ENCODE measurements at places on chromosomes 2 and 18. TPM values are rescaled to one million over a fixed set of nuclear protein-coding genes. Genes with fewer than 3 reads are reported as not detected.
A peak's percentile ranks its signal among the peaks of the same experiment; 100 is the strongest.

DNA sequence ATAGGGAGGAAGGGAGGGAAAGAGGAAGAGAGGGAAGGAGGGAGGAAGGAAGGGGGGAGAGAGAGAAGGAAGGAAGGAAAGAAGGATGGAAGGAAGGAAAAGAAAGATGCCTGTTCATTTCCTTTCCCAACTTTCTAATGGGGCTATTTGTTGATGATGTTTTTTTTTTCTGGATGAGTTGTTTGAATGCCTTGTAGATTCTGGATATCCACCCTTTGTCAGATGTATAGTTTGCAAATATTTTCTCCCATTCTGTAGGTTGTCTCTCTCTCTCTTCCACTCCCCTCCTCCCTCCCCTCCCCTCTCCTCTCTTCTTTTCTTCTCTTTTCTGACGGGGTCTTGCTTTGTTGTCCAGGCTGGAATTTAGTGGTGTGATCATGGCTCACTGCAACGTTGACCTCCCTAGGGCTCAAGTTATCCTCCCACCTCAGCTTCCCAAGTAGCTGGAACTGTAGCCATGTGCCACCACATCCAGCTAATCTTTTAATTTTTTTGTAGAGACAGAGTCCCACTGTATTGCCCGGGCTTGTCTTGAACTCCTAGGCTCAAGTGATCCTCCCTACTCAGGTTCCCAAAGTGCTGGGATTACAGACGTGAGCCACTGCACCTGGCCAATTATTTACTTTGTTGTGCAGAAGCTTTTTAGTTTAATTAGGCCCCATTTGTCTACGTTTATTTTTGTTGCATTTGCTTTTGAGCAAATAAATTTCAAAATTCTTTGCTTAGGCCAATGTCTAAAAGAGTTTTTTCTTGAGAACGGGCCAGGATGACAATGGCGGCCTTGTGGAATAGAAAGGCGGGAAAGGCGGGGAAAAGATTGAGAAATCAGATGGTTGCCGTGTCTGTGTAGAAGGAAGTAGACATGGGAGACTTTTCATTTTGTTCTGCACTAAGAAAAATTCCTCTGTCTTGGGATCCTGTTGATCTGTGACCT lies 57.3 kb upstream of the FAM117B start:
- DNase-seq, result no peak

- DNase-seq, result no peak
These were observed 165.1 kb upstream of the GLI2 start for GRCh38 chr2:120570546-120570945.

C2orf66 gene
- total RNA-seq, result not detected

GRCh38 chr2:125490308-125490707 lies 1165.7 kb upstream of the GYPC start:
- no peak for DNase-seq

DNA sequence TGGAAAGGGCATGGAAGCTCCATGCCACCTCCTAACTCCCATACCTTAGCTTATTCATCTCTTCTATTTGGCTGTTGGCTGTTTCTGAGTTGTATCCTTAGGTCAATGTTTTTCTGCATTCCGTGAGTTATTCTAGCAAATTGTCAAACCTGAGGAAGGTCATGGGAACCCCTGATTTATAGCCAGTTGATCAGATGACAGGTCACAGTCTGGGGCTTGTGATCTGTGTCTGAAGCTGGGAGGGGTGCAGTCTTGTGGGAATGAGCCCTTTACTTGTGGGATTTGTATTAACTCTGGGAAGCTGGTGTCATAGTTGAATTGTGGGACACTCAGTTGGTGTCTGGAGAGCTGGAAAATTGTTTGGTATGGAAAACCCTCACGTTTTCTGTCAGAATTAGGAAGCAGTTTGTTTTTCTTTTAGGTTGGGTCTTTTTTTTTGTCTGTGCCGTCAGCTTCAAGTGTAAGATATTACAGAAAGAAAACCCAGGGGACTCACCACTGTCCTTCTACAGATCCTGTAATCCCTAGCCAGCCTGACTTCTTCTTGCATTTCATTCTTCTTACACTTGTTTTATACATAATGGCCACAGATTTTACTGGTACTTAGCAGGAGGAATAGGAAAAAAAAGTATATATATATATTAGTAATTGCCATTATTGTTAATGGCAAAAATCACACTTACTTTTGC lies 137.9 kb downstream of the LRRTM1 start:
- no peak for DNase-seq

- no peak for DNase-seq
These were observed 716 bp downstream of the MMADHC start for GRCh38 chr2:149586898-149587219.

DNA sequence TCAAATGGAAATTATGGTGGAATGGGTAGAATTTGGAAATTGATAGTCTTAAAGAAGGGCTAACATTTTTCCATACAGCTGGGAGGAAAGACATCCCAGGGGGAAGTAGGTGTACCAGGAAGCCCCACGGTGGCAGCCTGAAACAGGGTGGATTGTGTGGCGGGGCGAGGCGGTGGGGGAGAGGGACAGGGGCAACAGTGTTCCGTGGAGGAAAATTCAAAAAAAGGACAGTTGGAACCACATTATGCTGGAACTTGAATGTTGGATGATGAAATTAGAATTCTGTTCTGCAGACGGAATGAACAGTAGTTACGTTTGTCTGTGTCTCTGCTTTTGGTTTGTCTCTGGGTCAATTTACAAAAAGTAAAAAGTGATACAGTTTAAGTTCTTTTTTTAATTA lies 10.6 kb upstream of the CIB4 start:
- no peak for DNase-seq

- DNase-seq, result no peak
These were observed 176.4 kb downstream of the ALK start for GRCh38 chr2:29744976-29745375.

POTEI gene
- not detected for total RNA-seq

DNA sequence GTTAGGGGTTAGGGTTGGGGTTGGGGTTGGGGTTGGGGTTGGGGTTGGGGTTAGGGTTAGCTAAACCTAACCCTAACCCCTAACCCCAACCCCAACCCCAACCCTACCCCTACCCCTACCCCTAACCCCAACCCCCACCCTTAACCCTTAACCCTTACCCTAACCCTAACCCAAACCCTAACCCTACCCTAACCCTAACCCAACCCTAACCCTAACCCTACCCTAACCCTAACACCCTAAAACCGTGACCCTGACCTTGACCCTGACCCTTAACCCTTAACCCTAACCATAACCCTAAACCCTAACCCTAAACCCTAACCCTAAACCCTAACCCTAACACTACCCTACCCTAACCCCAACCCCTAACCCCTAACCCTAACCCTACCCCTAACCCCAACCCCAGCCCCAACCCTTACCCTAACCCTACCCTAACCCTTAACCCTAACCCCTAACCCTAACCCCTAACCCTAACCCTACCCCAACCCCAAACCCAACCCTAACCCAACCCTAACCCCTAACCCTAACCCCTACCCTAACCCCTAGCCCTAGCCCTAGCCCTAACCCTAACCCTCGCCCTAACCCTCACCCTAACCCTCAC lies 24.1 kb upstream of the RABL2A start:
- DNase-seq, result no peak

EPB41L3 gene
- 4.4 TPM for total RNA-seq

EFR3B gene
- total RNA-seq, result not detected

DNA sequence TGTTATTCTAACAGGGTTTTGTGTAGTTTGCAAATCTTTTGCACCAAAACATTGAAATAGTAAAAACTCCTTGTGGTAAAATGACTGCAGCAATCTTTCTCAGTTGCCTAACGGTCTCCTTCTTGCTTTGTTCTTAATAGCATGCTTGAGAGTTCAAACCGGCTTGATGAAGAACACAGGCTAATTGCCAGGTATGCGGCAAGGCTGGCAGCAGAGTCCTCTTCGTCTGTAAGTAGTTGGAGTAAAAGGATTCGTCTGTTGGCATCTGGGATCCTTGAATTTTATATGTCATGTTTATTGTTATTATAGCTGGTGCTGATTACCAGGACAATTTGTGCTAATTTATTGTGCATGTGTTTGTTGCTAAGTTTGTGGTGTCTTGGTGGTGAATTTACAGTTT lies 138.1 kb downstream of the DTNA start:
- no peak for DNase-seq

DNA sequence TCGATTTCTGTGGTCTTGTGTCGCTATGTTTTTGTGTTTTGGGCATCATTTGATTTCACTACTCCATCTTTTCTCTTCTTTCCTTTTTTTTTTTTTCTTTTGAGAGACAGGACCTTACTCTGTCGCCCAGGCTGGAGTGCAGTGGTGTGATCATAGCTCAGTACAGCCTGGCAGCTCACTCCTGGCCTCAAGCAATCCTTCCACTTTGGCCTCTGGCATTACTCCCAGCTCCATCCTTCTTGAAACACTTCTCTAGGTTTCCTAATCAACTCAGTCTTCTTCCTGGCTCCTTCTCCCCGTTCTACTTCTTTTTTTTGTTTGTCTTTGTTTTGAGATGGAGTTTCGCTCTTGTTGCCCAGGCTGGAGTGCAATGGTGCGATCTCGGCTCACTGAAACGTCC lies 26.5 kb downstream of the TCF23 start:
- no peak for DNase-seq

GRCh38 chr2:156332534-156333273 lies at the start of gene NR4A2:
TSS of gene NR4A2 (minus strand) at chr2:156332721. CDS start at chr2:156330186, 2,535 bp downstream.
- peak; percentile 98 for DNase-seq

NEU2 gene
- total RNA-seq, result not detected

- no peak for DNase-seq
These were observed 65.4 kb downstream of the CRACDL start for GRCh38 chr2:98870516-98871158.

GRCh38 chr2:170975127-170975942 lies 46.3 kb downstream of the GORASP2 start:
- no peak for DNase-seq

DNA sequence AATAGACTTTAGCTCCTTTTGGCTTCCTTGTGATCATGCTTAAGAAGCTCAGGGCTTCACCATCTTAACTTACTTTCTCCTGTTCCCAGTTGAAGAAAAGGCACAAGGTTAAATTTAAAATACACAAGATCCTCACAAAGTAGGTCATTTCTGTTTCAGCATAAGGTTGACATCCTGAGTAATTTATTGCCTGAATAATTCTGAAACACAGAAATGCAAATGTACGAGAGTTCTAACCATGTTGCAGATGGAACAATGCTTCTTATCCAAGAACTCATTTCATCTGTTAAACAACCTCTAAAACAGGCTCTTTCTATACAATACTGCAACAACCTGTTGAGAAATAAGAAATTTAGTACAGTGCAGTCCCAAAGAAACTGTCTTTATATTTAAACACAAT lies 395.2 kb downstream of the BCL11A start:
- DNase-seq, result no peak

DNA sequence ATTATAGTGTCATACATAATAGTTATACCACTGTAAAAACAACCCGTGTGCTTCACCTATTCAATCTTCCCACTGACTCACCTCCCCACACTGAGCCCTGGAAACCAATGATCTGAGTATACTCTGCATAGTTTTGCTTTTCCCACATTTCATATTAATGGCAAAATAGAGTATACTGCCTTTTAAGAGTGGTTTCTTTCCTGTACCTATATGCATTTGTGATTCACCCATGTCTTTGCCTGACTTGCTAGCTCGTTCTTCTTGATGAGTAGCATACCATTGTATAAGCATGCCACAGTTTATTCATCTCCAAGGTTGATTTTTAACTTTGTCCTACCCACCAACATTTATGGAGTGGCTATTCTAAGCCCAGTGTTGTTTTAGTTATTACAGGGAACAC lies 686.4 kb downstream of the PLCL1 start:
- DNase-seq, result no peak

GRCh38 chr2:65263986-65264385 lies 36.4 kb downstream of the ACTR2 start:
- no peak for DNase-seq

- DNase-seq, result no peak
These were observed 29.0 kb downstream of the ZC3H6 start for GRCh38 chr2:112304298-112304941.

DNA sequence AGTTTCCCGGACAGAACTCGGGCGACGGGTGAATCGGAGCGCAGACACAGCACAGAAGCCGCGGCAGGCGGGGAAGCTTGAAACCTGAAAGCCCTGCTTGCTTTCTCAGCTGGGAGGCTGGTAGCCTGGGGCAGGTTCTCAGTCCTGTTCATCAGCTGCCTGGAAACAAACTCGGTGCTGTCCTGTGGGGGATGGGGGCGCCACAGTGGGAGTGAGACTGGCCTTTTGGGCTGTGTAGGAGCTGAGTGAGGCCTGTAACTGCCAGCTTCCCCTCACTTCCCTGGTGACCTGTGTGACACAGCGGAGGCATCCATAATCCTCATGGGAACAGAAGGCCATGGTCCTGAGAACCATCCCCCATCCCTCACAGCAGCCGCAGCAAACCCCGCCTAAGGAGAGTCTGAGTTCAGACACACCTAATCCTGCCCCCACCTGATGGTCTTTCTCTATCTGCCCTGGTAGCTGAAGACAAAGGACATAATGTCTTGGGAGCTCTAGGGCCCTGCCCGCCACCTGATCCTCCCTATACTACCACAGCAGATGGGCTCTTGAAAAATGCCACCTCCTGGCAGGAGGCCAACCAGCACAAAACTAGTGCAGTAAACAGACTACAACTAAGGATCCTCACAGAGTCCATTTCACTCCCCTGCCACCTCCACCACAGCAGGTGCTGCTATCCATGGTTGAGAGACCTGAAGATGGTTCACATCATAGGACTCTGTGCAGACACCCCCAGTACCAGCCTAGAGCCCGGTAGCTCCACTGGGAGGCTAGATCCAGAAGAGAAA lies 52.7 kb upstream of the LDLRAD4 start:
- DNase-seq, result no peak

ZAP70 gene
- 1,008 TPM for total RNA-seq

DNA sequence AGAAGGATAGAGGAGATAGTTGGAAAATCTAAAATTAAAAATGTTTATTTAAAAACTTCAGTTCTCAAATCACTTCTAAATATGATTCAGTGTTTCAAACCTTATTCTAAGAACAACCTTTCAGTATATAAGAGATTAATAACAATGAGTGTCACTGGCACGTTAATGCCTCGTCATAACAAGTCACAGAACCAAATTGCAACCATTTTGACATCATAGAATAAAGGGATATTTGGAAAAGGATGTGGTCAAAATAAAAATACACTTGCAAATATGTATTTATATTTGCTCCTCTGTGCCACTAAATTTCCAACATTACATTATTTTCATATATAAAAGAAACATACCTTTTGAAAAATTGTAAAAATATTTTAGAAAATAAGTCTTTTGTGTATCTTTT lies 1090.6 kb downstream of the SUCLG1 start:
- DNase-seq, result no peak

GRCh38 chr18:35753306-35753910 lies 171.9 kb downstream of the GALNT1 start:
- DNase-seq, result no peak
